ENCODE measurements at places on chromosomes 1 and 21.

DNA sequence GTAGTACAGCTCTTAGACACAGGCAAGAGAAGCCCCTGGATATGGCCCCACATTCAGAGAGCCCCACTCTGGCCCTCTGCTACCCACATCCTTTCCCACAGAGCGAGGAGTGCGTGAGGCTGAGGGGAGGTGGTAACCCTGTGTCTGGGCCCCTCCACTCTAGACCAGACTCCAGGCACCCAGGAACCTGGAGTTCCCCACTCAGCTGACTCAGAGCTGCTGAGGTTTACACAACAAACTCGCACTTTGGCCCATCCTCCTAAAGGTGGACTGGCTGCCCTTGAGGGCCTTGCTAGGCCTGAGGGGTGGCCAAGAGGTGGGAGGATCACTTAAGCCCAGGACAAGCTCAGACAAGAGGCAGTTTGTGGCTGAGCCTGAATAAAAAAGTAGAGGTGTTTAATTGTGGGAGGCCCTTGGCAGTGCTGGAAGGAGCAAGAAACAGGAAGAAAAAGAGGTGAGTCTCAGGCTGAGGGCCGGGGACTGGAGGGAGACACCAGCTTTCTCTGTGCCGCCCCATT lies 10.7 kb downstream of the MR1 start:
- DNase-seq = peak; percentile 26

DNA sequence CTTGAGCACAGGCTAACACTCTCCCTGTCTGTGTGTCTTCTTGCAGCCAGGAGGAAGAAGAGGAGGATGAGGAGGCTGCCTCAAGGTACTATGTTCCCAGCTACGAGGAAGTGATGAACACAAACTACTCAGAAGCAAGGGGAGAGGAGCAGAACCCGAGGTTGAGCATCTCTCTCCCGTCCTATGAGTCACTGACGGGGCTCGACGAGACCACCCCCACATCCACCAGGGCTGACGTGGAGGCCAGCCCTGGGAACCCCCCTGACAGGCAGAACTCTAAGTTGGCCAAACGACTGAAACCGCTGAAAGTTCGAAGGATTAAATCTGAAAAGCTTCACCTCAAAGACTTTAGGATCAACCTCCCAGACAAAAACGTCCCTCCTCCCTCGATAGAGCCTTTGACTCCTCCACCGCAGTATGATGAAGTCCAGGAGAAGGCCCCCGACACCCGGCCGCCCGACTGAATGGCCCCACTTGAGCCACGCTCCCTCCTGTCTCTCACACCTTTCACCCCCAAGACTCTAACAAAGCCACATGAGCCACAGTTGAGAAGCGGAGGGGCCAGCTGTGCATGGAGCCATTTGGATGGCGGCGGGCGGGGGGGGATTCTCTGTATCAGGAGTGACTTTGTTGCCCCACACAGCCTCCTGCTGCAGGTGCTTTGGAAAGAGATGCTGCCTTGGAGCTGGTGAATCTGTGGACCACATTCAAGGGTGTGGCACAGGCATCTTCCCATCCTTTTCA lies 27.6 kb upstream of the FHAD1 start:
- DNase-seq = no peak

- DNase-seq = no peak
Observed at GRCh38 chr1:186793582-186793927, 35.2 kb upstream of the PLA2G4A start.

DNA sequence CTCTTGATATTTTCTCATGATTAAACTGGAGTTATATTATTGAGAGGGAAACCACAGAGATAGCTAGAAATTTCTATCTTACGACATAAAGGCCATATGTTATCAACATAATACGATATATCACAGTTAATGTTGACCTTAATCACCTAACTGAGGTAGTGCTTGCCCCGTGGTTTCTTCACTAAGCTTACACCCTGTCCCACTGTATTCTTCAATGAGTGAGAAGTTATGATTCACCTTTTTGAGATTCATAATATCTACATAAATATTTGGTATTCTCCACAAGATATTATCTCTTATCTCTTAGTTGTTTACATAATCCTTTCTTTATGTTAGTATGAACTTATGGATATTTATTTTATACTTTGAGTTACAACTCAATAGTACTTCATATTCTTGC lies 1714.1 kb downstream of the BRINP3 start:
- DNase-seq = no peak

DNA sequence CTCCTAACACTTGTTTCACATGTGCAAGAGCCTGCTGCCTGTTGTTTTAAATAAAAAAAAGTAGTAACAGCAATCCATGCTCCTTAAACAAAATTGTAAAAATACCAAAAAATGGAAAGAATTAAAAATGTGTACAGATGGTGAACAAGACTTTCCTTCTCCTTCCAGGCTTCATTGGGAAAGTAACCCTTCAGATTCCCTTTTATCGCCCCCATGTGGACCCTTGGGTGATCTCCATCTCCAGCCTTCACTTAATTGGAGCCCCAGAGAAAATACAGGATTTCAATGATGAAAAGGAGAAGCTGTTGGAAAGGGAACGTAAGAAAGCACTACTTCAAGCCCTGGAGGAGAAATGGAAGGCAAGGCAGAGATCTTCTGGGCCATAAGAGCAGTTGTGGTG lies 14.2 kb downstream of the VPS13D start:
- no peak for DNase-seq

DNA sequence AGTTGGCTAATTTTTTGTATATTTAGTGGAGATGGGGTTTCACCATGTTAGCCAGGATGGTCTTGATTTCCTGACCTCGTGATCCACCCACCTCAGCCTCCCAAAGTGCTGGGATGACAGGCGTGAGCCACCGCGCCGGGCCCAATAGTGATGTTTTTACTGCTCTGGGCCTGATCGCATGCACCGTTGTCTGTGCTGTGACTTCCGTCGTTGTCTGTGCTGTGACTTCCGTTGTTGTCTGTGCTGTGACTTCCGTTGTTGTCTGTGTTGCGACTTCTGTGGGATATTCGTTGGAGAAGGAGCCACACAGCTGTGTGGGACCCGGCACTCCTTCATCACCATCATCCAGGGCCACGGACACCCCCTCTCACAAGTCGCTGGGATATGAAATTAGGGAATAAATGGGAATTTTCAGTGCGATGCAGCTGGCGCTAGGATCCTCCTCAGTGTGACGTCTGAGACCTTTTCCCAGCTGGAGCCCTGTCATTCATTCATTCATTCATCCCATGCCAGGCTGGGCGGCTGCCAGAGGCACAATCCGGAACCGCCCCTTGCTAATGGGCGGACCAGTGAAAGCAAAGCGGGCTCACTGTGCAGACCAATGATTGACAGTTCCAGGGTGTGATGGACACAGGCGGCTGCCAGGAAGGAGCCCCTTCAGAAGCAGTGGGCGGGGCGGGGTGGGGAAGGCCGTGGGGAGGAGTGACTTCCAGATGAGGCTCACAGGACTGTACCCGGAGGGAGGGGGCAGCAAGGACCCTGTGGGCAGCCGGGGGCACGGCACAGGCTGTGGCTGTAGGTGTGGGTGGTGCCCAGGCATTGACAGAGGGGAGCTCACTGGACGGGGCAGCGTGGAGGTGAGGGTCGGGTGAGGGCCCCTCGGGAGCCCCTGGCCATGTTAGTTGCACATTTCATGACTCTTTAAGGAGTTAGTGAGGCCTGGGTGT lies 48.9 kb downstream of the PRKCZ start:
- DNase-seq = no peak

- DNase-seq = no peak
Observed at GRCh38 chr1:35809114-35810095, 1.6 kb downstream of the AGO4 start.

DNA sequence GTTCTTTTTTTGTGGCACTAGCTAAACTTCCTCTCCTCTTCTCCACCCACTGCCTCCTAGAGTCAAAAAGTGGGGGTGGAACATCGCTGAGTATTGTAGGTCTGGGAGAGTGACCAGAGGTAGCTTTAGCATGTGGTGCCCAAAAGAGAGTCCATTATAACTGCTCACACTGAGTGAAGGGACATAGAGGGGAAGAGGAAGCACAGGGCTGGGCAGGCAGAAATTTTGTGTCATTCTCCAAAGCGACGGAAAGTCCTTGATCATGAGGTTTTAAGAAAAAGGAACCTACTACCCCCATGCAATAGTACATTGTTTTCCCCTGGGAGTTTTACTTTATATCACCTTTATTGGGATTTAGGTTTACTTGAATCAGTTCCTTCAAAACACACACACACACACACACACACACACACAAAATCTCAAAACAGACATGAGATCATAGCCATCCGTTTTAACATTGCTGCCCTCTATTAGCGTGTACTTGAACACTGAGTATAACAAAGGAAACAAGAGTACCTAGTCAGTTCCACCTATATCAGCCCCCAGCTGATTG lies 4.1 kb downstream of the CD84 start:
- DNase-seq = no peak

DNA sequence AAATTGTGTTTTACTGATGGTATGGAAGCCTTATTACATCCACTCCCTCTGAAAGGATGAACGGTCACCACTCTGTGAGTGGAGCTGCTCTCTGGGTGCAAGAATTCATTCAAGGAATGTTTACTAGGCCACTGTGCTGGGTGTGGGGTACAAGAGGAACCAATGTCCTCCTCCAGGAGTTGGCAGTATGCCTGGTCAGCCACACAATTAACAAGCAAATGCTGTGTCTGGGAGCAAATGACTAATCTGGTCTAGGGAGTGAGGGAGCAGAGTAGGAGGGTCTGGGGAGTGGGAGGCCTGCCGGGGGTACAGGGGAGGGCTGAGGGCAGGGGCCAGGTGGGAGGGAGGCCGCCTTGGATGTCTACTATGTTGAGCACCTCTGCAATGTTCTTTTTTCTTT lies 27.2 kb upstream of the TDRD10 start:
- DNase-seq = peak; percentile 66

DNA sequence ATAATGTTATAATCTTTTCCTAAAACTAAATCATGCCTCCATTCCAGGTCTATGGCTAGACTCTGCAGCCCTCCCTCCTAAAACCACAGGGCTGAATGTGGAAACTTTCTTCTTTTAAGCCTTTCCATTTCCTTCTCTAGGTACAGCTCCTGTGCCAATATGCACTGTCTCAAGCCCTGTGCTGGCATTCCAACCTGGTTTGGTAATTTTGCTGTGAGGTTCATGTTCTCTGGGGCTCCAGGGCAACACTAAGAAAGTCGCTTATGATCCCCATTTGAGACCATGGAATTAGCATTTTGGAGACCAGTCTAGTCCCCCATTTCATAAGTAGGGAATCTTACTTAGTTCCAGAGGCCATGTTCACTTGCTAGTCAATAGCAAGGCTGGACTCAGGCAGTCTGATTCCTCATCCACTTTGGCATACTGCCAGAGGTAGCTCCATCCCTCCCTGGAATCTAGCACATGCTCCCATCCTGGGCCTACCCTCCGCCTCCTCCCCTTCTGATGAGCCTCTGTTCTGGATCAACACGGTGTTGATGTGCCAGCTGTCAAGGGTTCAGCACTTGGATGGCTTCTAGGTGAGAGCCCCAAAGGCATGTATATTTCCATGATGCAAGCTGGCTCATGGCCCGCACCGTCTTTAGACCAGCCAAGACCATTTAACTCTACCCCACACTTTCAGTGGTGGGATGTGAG lies 36.5 kb downstream of the ZMYND12 start:
- DNase-seq = no peak

DNA sequence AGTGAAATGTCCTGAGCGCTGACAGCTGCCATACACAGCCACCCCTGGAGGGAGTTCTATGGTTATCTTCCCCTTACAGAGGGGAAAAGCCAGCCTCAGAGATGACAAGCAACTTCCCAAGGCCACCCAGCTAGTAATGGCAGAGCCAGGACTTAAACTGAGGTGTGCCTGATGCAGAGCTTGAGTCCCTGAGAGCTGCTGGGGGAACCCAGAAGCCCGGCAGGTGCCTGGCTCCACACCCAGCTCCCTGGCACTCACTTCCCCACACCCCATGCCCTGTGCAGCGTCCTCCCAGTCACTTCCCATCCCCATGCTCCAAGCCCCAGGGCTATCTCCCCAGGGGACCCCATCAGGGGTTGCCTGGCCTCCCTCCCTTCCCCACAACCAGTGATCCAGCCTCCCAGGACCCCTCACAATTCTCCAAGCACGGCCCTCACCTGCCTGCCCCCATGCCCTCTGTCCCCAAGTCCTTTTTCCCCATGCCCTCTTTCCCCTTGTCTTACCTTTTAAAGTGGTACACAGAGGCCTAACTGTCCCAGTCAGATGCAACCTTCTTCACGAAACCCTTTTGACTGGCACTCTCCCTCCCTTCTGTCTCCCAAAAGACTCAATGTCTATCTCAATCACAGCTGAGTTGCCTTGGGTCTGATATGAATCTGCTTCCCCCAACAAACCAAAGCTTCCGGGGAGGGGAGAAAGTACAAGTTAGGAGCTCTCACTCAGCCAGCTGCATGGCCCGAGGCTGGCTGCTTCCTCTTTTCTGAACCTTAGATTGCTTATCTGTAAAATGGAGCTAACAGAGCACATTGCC lies 39.8 kb upstream of the LRP8 start:
- DNase-seq = no peak

GRCh38 chr1:151947140-151947539 lies 37.8 kb upstream of the THEM4 start:
- DNase-seq = no peak

DNA sequence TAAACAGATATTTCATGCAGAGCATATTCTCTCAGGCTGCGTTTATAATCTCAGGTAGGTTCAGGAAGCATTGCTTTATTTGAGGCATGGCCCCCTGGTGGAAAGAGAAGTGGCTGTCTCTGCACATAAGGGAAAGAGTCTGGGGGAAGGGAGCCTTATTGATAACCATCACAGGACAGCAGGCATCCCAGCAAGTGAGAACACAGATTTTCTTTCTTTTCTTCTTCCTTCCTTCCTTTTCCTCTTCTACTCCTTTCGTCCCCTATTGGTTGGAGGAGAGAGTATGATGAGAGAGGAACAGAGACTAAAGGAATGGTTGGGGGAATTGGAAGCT lies 21.9 kb downstream of the TSNAX start:
- no peak for DNase-seq

DNA sequence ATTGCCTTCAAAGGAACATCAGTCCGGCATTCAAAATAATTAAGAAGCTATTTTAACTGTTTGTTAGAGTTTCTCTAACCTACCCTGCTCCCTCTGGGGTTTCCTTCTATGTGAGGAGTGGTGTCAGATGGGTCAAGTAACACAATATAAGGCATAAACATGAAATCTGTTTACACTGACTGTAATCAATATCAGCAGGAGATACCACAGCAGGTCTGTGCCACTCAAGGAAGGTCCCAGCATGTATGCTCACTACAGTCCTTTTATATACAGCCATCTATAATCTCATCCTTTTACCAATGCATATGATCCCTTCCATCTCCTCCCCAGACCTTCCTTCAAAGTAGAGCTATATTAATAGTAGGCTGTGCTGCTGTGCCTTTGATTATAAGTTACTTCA lies 25.4 kb downstream of the EEIG2 start:
- DNase-seq = no peak

GRCh38 chr1:234393190-234393589 lies 19.9 kb downstream of the COA6 start:
- no peak for DNase-seq

- DNase-seq = no peak
Observed at GRCh38 chr21:44919913-44920693, 596 bp downstream of the ITGB2 start.

- DNase-seq = no peak
Observed at GRCh38 chr1:158117854-158118704, 62.6 kb upstream of the CD1D start.
